ENCODE measurements at places on chromosomes 2 and 18. TPM values are rescaled to one million over a fixed set of nuclear protein-coding genes. Genes with fewer than 3 reads are reported as not detected.

- no peak for DNase-seq
These were observed 739 bp downstream of the PKDCC start for GRCh38 chr2:42048299-42049220.

The APOB gene
- total RNA-seq = under 0.01 TPM

The HOXD9 gene
- total RNA-seq = not detected

The GALNT5 gene
- 26.1 TPM for total RNA-seq

GRCh38 chr2:15271276-15271675, 289.9 kb downstream of the NBAS start:
- DNase-seq = no peak

DNA sequence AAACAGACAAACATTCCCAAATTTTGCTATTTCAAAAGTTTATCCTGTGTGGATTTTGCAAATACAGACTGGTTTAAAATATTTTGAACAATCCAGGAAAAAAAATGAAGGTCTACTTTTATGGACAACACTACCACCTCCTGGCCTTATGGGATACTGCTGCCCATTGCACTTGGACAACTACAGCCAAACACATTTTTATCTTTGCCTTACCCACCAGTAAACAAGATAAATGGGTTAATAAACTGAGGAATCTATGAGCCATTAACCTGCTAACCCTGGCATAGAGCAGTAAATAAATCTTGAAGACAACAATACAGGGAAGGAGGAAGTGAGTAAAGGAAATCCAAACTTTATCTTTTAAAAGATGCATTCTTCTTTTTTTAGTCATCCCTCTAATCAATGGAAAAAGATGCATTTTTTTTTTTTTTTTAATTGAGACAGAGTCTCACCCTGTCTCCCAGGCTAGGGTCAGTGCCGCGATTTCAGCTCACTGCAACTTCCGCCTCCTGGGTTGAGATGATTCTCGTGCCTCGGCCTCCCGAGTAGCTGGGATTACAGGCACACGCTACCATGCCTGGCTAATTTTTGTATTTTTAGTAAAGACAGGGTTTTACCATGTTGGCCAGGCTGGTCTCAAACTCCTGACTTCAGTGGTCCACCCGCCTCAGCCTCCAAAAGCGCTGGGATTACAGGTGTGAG, 2.1 kb upstream of the SPIRE1 start:
- DNase-seq = peak; percentile 57

DNA sequence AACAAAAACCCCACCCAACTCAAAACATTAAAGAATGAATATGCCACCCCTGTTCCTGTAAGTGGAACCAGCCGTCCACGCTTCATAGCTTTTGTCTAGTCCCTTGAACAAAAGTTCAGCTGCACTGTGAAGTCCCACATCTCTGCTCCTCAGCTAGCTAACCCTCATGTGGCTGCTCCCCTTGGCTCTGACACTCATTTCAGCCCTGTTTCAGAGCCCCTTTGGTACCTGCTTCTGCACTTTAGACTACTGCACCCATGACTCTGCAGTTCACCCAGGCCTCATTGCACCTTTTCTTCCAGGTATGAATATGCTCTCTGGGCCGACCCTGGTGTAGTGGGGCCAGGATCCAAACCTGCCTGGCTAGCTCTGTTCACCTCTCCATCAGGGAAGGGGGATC, 155.3 kb downstream of the DIS3L2 start:
- DNase-seq = no peak

The LYPD1 gene
- total RNA-seq = under 0.01 TPM

DNA sequence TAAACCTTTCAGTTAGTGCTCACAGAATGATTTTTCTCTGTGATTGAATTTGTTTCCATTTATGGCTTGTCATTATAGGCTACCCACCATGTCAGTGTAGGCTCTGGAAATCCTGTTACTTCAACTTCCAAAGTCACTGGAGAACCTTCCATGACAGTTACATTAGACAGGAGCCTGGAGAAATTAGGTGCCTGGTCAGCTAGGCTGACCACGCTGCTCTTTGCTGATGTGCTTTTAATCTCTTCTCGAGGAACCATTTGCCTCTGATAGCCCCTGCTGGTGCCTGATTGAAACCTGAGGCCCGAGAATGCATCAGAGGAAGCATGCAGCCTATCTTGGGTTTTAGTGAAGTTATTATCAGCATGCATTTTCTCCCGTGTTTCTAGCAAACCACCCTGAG, 29.6 kb upstream of the TTN start:
- no peak for DNase-seq

DNA sequence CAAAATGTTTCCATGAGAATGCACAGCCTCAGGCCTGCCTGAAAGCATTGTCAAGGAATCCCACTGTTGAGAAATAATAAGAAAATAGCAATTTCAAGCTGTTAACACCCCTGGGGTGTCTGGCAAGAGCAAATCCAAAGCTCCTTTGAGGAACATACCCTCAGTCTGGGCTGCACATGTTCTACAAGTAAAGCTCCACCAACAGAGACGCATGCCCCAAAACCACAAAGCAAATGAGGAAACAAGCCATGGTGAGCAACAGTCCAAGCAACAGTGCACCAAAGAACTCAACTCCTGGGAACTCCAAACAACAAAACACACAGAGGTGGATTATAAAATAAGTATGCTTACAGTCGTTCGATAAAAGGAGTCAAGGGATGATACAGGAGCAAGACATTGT, 40.3 kb downstream of the CYP27C1 start:
- DNase-seq = no peak

The C2orf69 gene
- total RNA-seq = 10.2 TPM

Measured in bronchial epithelial cell (primary cell).